ENCODE measurements at places on chromosomes 2 and 18.

DNA sequence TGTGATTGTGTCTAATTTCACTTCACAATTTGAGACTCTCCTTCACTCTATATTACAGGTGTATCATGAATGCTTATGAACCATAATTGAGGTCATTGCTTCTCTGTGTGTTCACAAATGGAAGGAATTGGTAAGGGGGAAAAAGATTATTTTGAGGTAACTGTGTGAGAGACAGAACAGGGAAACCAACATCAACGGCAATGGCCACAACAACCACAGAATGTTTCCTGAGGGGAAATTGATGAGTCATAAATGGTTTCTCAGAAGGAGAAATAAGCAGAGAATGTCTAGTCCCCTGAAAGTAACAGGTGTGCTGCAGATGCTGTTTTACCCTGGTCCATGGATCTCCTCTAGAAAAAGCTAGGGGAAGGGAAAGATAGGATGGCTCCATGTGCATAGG lies 361.2 kb upstream of the GALNT5 start:
- DNase-seq = no peak

DNA sequence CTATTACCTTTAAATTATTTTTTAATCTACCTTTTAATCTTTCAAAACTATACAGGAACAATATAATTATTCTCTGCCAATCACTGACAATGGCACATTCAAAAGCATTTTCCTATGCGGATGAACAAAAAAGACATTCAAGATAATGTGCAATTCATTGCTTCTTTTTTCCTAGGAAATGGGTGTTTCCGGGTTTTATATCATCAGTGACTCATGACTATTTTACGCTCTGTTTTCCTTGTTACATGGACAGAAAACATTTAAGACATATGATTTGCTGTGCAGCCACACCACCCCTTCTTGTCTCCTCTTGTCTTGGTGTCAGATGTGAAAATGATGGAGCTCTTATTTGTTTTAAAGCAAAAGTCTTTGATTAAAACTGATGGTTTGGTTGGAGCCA lies 184.7 kb upstream of the LINC00305 start:
- DNase-seq = no peak

DNA sequence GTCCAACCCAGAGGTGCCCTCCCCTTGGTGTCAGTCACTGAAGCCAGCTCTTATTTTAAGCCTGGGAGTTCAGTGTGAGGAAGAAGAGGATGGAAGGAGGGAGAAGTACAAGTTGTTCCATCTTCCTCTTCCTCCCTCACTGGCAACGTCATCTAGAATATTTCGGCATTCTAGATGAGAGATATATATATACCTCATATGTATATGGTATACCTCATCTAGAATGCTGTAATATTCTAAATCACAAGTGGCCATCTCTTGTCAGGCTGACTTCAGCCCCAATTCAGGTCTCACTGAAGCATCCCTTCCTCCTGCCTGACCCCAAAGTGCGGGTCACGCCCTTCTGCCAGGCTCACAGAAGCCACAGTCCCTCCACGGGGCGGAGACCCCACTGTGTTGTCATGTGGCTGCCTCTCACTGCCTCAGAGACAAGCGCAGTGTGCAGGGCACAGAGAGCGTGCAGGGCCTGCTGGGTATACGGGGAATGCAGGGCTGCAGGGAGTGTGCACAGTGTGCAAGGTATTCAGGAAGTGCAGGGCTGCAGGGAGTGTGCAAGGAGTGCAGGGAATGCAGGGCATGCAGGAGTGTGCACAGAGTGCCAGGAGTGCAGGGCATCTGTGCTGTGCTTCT lies 32.8 kb upstream of the B3GNT7 start:
- DNase-seq = no peak

DNA sequence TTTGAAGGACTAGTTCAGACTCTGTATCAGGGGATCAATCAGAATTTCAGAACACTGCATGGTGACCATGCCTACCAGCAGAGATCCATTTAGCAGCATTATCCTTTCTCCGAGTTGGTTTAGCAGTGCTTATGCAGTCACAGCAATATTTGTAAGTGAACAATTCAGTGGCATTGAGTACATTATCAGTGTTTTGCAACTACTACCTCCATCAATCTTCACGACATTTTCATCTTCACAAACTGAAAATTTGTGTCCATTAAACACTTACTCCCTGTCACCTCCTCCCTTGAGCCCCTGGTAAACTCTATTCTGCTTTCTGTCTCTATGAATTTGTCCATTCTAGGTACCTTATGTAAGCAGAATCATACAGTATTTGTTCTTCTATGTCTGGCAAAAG lies 20.1 kb downstream of the SLC9A2 start:
- DNase-seq = no peak

DNA sequence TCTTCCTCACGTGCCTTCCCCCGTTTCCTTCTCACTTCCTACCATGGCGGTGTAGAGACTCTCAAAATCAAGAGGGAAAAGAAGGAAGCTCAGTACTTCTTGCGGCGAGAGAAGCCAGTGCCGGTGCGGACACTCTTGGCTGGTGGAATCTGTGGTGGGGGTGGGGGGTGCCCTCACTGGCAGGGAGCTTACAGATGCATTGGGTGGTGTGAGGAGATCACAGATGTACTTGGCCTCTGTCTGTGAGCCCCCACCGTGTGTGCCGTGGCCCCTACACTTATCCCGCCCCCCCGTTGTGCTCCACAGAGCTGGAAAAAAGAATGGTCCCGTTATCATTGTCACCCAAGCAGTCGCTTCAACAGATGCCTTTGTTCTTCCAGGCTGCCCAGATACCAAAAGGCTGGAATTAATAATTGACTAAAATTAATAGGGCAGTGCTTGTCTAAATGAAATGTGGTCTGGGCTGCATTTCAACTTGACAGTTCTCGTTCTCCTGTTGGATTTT lies 79.8 kb downstream of the VAPA start:
- no peak for DNase-seq

GRCh38 chr2:137705296-137705695 lies 259.0 kb upstream of the HNMT start:
- no peak for DNase-seq
